DND-41 (cell line): ENCODE measurements at places on chromosomes 2 and 18.
A peak's percentile ranks its signal among the peaks of the same experiment; 100 is the strongest.

DNA sequence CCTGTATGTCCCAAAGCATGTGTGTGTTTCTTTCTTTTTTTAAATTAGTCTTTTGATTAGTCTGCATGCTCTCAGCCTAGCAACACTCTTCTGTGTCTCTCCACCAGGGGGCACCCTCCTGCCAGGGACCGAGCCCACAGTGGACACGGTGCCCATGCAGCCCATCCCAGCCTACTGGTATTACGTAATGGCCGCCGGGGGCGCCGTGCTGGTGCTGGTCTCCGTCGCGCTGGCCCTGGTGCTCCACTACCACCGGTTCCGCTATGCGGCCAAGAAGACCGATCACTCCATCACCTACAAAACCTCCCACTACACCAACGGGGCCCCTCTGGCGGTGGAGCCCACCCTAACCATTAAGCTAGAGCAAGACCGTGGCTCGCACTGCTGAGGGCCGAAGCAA, 93.8 kb downstream of the NRP2 start:
- peak; percentile 35 for DNase-seq

DNA sequence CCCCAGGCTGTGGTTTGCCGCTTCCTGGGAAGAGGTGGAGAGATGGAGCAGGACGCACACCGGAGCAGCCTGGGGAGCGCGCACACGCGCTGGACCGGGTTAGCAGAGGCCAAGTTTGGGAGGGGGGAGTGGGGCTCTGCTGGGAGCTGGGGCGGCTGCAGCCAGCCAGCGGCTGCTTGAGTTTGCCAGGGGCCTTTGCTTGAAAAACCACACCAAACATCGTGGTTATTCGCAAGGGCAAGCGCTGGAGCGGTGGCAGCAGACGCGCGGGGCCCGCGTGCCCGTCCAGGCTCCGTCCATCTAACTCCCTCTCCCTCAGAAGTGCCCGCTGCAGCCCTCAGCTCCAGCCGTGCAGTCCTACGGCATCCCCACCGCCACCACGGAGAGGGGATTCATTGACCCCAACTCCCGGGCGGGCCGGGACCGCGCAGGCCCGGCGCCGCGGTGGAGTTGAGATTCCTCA, 4.6 kb downstream of the PTGR3 start:
- no peak for DNase-seq

DNA sequence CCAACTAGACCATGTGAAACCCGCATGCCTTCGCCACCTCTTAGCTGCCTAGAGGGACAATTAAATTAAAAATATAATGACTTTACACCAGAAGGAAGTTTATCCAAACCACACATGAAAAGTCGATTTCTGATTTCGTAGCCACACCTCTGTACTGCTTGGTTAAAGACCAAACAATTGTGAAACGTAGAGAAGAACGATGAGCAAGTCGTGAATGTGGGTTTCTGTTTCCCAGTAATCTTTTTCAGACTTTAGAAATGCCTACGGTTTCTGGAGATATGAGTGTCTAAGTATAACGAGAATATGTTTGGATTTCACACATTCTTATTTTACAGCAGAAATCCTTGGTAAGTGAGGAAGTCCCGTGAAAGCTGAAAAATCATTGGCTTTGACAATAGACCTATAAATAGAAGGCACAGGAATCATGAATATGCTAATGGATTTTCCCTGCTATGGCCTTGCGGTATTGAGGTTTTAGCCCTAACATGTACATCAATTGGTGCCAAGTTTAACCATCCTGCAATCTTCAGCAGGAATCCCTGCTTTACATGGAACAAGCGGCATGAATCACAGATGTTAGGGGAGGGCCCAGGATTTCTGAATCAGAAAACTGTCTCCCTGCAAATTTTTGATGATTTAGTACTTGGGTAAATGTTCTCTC, 105.6 kb downstream of the TTC32 start:
- DNase-seq, result no peak

- no peak for DNase-seq
These were observed 9.1 kb downstream of the KLF7 start for GRCh38 chr2:207156451-207157161.

DNA sequence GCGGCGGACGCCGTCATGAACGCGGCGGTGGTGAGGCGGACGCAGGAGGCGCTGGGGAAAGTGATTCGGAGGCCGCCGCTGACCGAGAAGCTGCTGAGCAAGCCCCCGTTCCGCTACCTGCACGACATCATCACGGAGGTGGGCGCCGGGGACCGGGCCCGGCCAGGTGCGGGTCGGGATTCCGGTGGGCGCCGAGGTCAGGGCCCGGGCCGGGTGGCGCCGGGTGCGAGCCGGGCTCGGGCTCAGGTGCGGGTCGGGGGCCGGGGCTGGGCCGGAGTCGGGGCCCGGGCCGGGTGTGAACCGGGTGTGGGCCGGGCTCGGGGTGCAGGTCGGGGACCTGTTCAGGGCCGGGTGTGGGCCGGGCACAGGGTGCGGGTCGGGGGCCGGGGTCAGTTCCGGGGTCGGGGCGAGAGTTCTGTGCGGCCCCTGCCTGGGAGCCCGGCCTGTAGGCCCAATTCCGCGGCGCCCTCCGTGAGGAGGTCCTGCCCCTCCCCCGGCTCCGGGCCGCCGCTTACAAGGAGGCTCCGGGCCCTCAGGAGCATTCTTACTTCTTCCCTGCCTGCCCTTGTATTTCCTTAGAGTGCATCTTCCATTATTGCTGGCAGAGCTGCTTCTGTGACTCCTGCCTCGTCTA, 447 bp downstream of the TRAF3IP1 start:
- DNase-seq, result no peak

DNA sequence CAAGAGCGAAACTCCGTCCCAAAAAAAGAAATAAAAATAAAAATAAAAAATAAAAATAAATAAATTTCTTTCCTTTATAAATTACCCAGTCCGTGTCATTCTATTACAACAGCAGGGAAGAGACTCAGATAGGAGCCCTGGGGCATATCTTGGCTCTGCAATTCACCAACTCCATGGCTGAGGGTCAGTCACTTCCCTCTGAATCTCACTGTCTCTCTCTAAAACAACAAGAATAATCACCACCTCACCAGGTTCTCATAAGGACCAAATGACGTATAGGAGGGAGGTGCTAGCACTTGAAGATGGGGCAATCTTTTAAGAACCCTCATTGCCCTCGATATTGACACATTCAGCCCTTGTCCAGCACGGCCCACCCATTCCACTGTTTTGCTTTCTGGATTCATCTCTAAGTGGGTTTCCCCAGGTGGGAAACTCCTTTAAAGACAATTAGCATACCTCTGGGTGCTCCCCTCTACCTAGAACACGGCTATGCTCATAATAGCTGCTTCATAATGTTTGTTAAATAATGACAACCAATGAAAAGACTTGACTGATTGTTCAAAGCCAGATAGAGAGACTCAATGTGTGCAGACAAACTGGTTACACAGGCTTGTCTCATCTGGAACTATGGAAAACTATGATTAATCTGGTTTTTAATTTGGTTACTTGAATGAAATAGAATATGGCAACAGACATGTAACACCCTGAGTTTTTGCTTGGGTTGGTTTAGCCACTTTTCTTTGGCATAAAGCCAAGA, 15.1 kb downstream of the MYCN start:
- DNase-seq, result no peak

- no peak for DNase-seq
These were observed 435.0 kb downstream of the TMEM182 start for GRCh38 chr2:103196802-103197201.

DNA sequence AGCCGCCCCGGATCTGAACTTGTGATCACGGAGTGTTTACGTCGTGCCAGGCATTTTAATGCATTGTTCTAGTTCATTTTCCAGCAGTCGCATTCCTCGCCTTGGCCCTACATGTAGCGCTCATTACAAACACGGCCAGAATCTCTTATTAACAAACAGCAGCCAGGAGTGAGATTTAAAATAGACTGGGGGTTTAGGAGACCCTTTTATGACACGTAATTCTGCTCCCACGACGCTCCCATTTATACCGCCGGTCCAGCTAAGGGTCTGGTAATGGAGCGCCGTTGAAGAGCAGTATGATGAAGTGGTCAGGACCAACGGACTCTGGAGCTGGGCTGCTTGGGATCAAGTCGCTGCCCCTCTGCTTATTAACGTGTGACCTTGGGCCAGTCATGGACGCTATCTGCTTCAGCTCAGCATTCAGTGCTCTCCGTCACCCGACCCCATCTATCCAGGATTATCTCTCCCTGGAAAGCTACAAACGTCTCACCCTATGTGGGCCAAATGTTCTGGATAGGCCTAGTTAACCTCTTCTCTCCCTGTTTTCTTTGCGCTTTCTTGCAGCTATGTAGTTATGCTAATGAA, 745 bp downstream of the MSH2 start:
- DNase-seq, result peak; percentile 14

DNA sequence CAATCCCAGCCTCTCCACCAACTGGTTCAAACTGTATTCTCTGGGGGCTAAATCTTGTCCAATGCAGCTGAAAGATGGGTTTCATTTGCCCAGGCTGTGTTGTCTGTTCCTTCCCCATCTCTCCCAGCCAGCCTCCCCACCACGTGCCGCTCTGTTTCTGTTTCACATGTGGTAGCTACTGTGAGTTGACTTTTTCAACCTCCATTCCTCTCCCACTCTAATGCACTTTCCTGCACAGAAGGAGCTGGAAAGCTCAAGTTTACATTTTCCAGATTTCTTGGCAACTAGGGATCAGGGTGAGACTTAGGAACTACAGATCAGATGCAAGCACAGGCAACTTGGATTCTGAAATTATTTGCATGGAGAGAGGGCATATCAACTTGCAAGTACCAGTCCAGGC, 19.0 kb upstream of the NPAS2 start:
- DNase-seq, result no peak

DNA sequence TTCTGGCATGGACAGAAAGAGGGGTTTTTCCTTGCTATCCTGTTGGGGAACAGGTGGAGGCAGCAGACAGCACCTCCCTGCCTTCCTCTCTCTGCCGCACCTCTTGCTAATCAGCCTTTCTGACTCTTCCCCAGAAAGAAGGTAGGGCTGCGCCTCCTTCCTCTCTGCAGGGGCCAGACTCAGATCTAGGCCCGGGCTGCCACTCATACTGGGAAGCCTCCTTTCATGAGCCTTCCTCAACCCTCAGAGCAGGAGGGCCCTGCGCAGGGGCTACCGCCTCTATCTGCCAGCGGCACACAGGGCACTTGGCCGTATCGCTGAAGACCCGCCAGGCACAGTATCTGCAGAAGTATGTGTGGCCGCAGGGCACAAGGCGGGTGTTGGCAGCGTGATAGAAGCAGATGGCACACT, 7.1 kb downstream of the NEURL3 start:
- no peak for DNase-seq

DNA sequence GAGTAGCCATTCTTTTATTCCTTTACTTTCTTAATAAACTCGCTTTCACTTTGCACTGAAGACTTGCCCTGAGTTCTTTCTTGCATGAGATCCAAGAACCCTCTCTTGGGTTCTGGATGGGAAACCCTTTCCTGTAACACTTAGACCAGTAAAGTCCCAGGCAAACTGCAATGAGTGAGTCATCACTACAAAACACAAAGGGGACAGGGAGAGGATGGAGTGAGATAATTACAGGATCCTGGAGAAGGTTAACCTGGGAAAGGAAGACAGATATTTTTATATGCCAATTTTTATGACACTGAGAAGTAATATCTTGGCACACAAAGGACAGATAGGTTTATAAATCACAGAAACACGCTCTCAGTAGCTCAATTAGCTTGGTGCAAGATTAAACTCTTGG, 48.7 kb downstream of the EHD3 start:
- DNase-seq, result no peak

DNA sequence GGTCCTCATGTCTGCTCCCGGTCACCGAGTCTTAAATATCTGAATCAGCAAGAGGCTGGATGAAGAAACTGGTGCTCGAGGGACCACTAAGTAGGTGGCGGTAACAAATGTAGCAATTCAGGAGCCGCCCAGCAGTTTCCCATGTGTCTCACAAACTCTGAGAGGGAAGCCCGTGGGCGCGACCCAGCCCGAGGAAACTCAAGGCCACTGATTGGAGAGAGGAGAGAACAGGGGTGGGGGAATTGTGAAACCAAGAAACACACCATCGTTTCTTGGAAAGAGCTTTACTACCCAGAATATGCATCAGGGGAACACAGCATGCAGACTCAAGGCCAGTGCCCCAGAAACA, 10.8 kb downstream of the MLPH start:
- no peak for DNase-seq
